ENCODE measurements at places on chromosomes 16 and 17. TPM values are rescaled to one million over a fixed set of nuclear protein-coding genes. Genes with fewer than 3 reads are reported as not detected.

Gene XYLT1
- total RNA-seq: 59.1 TPM

DNA sequence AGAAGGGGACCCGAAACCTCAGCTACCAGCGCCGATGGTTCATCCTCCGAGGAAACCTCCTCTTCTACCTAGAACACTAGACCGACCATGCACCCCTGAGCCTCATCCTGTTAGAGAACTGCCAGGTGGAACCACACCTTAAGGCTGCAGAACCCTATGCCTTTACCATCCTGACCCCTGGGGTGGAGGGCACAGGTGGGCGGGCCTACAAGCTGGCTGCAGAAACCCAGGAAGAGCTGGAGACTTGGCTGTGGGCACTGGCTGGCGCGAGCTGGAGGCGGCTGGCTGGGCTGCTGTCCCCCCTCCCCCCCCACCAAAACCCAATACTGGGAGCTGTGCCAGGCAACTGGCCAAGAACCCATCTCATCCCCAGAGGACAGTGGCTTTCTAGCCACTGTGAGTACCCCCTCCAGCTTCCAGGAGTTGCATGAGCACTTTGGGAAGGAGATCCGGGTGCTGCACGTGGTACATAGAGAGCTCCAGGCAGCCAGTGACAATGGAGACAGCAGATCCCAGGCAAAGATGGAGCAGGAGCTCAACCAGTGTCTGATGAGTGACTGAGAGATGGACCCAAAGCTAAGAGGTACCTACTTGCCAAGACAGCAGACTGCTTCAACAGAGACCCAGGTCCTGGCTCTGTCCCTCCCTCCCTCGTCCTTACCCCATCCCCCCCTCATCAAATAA is 1.4 kb upstream of the CD2BP2 start:
- DNase-seq: no peak

DNA sequence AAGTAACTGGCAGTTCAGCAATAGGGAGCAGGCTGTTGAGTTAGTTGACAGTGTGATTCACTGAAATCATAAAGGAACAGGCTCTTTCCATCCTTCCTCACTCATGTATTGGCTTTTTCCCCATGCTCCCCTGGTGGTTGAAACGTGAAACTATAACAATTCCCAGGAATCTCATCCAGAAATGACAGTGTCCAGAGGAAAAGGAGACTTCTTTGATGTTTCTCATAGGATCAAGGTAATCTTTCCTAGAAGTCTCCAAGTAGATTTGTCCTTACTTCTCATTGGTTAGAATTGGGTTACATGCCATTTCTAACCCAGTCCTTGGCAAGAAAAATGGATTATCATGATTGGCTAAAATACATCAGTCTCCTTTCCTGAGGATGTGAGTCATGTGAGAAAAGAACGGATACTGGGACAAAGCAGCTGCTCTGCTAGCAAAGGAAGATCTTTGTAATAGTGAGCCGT is 14.4 kb downstream of the TTC19 start:
- DNase-seq: no peak

DNA sequence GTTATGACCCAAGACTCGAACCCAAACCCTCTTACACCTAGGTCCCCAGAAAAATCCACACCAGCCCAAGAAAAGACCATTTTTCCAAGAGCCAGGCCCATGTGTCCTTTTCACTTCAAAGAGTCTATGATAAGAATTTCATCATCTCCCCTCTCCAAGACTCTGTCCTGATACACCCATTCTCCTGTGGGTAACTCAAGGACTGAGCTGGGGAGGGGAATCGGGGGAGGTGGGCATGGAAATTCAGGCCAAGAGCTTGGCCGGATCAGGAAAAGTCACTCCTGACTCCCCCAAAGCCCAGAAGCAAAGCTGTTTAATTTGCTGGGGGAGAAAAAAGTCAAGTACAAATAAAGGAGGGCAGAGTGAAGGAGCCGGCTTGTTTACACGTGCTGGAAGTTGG is 3.7 kb downstream of the ACLY start:
- DNase-seq: no peak

Data from mesenteric fat pad (tissue), 1 donor.